GM12878 (cell line): ENCODE measurements at places on chromosomes 12 and 14. TPM values are rescaled to one million over a fixed set of nuclear protein-coding genes. Genes with fewer than 3 reads are reported as not detected.

DNA sequence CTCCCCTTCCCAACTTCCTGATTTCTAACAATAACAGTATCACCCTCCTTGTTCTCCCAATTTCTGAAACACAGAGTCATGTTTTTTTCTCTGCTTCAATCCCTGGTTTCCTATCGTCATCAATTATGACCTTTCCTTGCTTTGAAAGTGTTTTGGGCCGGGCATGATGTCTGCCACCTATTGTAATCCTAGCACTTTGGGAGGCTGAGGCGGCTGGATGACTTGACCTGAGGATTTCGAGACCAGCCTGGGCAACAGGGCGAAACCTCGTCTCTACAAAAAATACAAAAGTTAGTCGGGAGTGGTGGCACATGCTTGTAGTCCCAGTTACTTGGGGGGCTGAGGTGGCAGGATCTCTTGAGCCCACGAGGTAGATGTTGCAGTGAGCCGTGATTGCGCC, 12.6 kb upstream of the GPR162 start:
- H3K27ac ChIP-seq: no peak overlapping the region
- H3K36me3 ChIP-seq: no peaks in the 10 kb centered on the region
- 0 out of 2 replicates have a peak, but pooled peaks cover 4% of the 10 kb centered on the region for H3K4me1 ChIP-seq

The GRIP1 gene
- total RNA-seq: 0.85 TPM in 1 of 2 replicates, not detected in the other

- no peaks in the 10 kb centered on the region for H3K27me3 ChIP-seq
- peak overlapping the region; percentile 61 for H3K27ac ChIP-seq
- H3K4me1 ChIP-seq: peaks cover 26% of the 10 kb centered on the region
- H3K4me3 ChIP-seq: no peak overlapping the region
- DNase-seq: no peak
These were observed 132.7 kb upstream of the EEA1 start for GRCh38 chr12:93061473-93062419.

GRCh38 chr14:75147423-75148071, 20.7 kb upstream of the NEK9 start:
- no peaks in the 10 kb centered on the region for H3K27me3 ChIP-seq
- no peaks in the 10 kb centered on the region for H3K4me1 ChIP-seq
- no peak overlapping the region for H3K27ac ChIP-seq
- DNase-seq: no peak
- H3K4me3 ChIP-seq: no peak overlapping the region
- H3K36me3 ChIP-seq: peaks cover 13% of the 10 kb centered on the region; the same call in 1 of the 2 replicates

The GPR132 gene
- total RNA-seq: 39.6 and 40.3 TPM in 2 replicates

- no peaks in the 10 kb centered on the region for H3K27me3 ChIP-seq
- H3K4me3 ChIP-seq: peak overlapping the region; percentile 62; the same call in 1 of the 2 replicates
- no peaks in the 10 kb centered on the region for H3K4me1 ChIP-seq
- H3K36me3 ChIP-seq: peaks cover 12% of the 10 kb centered on the region; the same call in 1 of the 2 replicates
- DNase-seq: no peak
- peak overlapping the region; percentile 34; the same call in 1 of the 2 replicates for H3K27ac ChIP-seq
These were observed 70.0 kb upstream of the VPS33A start for GRCh38 chr12:122336015-122336946.
